PC-3 (cell line): ENCODE measurements at places on chromosomes 7 and 10.
A peak's percentile ranks its signal among the peaks of the same experiment; 100 is the strongest.

GRCh38 chr7:30646154-30646553, 36.1 kb downstream of the CRHR2 start:
- no peak overlapping the region for H3K4me3 ChIP-seq
- H3K27me3 ChIP-seq: no peaks in the 10 kb centered on the region
- no peak overlapping the region for H3K27ac ChIP-seq
- DNase-seq: no peak

DNA sequence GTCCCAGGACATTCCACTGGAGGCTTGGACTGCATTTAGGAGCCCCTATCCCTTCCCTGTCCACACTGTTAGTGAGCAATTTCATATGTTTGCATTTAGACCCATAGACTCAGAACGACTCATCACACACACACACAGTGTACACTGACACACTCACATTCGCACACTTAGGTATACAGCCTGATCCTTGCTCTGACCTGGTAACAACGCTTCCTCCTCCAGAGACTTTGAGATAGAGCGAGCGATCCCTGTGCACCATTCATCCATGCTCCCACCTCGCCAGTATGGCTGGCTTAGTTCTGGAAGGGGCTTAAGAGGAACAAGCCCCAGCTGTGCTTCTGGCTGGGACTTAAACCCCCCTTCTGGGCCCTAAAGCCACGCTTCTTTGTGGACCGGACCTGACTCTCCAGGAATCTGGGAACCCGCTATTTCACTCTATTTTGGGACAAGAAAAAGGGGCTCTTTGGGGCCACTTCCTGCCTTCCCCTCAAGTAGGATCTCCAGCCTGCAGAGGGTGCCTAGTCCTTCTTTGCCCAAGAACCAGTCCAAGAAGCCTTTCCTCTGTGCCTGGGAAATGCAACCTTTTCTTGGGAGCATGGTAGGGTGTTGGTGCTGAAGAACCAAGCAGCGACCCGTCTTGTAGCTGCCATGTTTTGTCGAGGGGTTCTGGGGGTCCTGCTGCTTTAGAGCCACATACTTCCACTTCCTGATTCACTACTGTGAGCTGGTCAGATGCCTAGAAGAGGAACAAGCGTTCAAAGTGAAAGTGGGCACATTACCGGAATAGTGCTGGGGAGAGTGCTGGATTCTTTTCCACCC, 1.1 kb upstream of the HOXA13 start:
- H3K27me3 ChIP-seq: no peaks in the 10 kb centered on the region
- peak overlapping the region; percentile 92 for H3K27ac ChIP-seq
- H3K36me3 ChIP-seq: 0 out of 2 replicates have a peak, but pooled peaks cover 6% of the 10 kb centered on the region
- H3K4me3 ChIP-seq: peak overlapping the region; percentile 75
- peaks cover 30% of the 10 kb centered on the region for H3K4me1 ChIP-seq

GRCh38 chr10:58173391-58173790, 94.3 kb downstream of the IPMK start:
- H3K27me3 ChIP-seq: peaks cover 21% of the 10 kb centered on the region
- H3K4me1 ChIP-seq: no peaks in the 10 kb centered on the region
- H3K36me3 ChIP-seq: no peaks in the 10 kb centered on the region
- no peak overlapping the region for H3K27ac ChIP-seq

DNA sequence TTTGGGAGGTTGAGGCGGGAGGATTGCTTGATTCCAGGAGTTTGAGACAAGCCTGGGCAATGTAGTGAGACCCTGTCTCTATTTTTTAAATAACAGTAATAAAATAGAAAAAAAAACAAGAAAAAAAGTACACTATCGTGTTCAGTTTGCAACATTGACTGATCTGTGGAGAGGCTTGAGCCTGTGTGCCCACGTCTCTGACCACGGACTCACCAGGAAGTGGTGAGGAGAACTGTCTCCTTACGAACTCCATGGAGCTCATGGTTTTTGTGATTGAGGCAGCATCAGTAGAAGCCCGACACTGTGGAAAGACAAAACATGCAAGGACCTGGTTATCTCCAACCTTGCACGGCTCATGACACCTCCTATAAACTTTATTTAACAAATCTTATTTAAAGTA, 23.9 kb upstream of the DNAJB6 start:
- H3K27me3 ChIP-seq: no peaks in the 10 kb centered on the region
- H3K4me1 ChIP-seq: peaks cover 26% of the 10 kb centered on the region
- no peak for DNase-seq
- no peaks in the 10 kb centered on the region for H3K36me3 ChIP-seq
- H3K27ac ChIP-seq: no peak overlapping the region
- no peak overlapping the region for H3K4me3 ChIP-seq

GRCh38 chr7:2855386-2855785, 11.3 kb upstream of the GNA12 start:
- no peaks in the 10 kb centered on the region for H3K36me3 ChIP-seq
- no peaks in the 10 kb centered on the region for H3K4me1 ChIP-seq
- no peak overlapping the region for H3K27ac ChIP-seq
- no peak overlapping the region for H3K4me3 ChIP-seq
- H3K27me3 ChIP-seq: no peaks in the 10 kb centered on the region

GRCh38 chr10:28910956-28911355, 233.6 kb downstream of the BAMBI start:
- H3K27ac ChIP-seq: 0 out of 2 replicates have a peak overlapping the region, but pooled peaks have one; percentile 9
- peak; percentile 51 for DNase-seq
- H3K36me3 ChIP-seq: no peaks in the 10 kb centered on the region
- peaks cover 24% of the 10 kb centered on the region for H3K4me1 ChIP-seq

DNA sequence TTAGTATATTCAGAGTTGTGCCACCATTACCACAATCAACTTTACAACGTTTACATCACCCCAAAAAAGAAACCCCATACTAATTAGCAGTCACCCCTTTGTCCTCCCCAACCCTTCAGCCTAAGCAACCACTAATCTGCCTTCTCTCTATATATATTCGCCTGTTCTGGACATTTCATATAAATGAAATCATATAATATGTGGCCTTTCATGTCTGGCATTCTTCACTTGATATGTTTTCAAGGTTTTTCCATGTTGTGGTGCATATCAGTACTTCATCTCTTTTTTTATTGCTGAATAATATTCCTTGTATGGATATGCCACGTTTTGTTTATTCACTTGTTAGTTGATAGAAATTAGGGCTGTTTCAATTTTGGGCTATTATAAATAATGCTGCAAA, 70.4 kb downstream of the AASS start:
- H3K27me3 ChIP-seq: no peaks in the 10 kb centered on the region
- no peak overlapping the region for H3K27ac ChIP-seq
- H3K4me3 ChIP-seq: no peak overlapping the region
- DNase-seq: no peak
- no peaks in the 10 kb centered on the region for H3K4me1 ChIP-seq
- no peaks in the 10 kb centered on the region for H3K36me3 ChIP-seq

- no peaks in the 10 kb centered on the region for H3K4me1 ChIP-seq
- no peaks in the 10 kb centered on the region for H3K36me3 ChIP-seq
- DNase-seq: no peak
- H3K27ac ChIP-seq: no peak overlapping the region
Observed at GRCh38 chr10:56551037-56551436, 190.0 kb upstream of the ZWINT start.

- no peak overlapping the region for H3K27ac ChIP-seq
- H3K36me3 ChIP-seq: no peaks in the 10 kb centered on the region
- H3K4me1 ChIP-seq: no peaks in the 10 kb centered on the region
- H3K27me3 ChIP-seq: no peaks in the 10 kb centered on the region
- DNase-seq: no peak
Observed at GRCh38 chr7:97959046-97959445, 30.9 kb downstream of the OCM2 start.

DNA sequence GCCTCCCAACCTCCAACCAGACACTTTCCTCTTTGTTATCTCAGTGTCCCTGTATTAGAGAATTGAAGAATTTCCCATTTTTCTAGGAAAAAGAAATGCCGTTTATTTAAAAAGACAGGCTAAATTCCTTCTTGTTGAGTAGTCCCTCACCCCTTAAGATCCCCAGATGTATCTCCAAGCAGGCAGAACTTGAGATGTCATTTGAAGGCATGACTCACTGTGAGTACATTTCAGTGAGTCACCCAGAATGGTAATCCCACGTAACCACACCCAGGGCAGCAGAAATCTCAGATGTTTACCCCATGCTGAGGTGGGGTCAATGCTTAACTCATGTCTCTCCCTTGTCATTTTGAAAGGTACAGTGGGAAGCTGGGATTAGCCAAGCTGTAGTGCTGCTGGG, 4.4 kb downstream of the ZNF655 start:
- no peaks in the 10 kb centered on the region for H3K36me3 ChIP-seq
- no peaks in the 10 kb centered on the region for H3K27me3 ChIP-seq
- peak overlapping the region; percentile 42 for H3K4me3 ChIP-seq

DNA sequence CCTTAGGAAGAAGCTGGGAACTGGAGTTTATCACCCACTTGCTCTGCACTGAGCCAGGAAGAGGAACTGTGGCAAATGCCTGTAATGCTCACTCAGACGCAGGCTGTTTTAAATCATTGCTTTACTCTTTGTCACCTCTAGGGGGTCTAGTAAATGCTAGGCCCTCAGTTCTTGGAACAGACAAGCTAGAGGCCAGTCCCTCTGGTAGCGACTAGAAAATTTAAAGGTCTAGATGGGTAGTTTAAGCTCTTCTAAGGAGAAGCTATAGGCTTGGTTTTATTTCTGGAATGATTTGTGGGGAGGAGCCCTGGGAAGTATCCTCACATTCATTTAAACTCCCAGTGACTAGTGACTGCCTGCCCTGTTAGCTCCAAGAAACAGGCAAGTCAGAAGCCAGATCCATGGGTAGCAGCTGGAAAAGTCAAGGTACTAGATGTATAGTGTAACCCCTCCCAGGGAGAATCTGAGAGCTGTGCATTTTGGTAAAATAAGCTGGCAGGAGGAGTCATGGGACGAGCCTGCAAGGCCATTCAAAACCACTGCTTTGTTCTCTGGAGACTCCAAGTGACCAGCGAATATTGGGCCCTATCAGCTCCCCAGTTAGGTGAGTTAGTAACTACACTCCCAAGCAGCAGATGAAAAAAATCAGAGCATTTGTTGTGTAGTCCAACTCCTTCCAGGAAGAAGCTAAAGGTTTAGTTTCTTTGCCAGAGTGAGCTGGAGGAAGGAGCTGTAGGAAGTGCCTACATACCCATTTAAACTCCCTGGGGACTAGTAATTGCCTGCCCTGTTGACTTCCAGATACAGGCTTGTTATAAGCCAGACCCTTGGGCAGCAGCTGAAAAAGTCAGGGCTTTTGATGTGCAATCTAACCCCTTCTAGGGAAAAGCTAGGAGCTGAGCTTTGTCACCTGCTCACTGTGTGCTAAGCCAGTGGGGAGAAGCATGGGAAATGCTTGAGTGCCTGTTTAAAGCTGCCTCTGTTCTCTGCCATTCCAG, 68.9 kb downstream of the DYNC1I1 start:
- H3K4me1 ChIP-seq: no peaks in the 10 kb centered on the region
- no peak overlapping the region for H3K27ac ChIP-seq
- no peaks in the 10 kb centered on the region for H3K36me3 ChIP-seq

DNA sequence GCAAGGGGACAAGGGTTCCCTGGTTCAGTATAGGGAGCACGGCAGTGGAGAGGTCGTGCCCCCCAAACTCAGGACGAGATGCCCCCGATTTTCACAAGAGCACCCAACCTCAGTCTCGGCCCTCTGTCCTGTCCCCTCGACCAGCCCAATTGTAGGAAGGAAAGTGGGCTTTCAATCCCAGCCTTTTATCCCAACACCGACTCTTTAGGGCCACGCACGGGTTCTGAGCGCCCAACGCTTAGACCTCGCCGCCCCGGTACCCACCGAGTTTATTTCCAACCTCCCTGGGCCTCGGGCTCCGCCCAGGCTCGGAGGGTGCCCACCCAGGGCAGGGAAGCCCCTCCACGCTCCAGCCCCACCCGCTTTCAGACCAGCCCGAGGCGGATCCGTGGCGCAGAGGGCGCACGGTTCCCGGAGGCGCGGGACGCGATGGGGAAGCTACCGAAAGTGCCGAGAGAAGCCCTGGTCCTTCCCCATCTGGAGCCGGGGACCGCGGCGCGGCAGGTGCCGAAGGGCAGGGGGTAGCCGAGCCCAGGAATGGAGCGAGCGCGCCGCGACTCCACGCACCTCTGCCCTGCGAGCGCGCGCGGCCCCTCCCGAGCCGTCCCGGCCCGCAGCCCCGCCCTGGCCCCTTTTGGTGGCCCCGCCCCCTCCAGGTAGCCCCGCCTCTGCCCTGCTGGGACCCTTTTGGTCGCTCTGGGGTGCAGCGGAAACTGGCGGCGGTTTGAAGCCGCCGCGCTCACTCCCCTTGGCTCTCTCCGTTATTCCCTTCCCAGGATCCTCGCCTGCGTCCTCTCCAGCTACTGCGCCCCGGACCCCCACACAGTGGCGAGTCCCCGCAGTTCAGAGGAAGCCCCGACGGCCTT, 20.4 kb downstream of the GRID2IP start:
- no peak overlapping the region for H3K27ac ChIP-seq
- H3K4me3 ChIP-seq: no peak overlapping the region
- H3K27me3 ChIP-seq: peaks cover 4% of the 10 kb centered on the region; the same call in 1 of the 2 replicates
- H3K36me3 ChIP-seq: no peaks in the 10 kb centered on the region
- H3K4me1 ChIP-seq: no peaks in the 10 kb centered on the region
- no peak for DNase-seq

DNA sequence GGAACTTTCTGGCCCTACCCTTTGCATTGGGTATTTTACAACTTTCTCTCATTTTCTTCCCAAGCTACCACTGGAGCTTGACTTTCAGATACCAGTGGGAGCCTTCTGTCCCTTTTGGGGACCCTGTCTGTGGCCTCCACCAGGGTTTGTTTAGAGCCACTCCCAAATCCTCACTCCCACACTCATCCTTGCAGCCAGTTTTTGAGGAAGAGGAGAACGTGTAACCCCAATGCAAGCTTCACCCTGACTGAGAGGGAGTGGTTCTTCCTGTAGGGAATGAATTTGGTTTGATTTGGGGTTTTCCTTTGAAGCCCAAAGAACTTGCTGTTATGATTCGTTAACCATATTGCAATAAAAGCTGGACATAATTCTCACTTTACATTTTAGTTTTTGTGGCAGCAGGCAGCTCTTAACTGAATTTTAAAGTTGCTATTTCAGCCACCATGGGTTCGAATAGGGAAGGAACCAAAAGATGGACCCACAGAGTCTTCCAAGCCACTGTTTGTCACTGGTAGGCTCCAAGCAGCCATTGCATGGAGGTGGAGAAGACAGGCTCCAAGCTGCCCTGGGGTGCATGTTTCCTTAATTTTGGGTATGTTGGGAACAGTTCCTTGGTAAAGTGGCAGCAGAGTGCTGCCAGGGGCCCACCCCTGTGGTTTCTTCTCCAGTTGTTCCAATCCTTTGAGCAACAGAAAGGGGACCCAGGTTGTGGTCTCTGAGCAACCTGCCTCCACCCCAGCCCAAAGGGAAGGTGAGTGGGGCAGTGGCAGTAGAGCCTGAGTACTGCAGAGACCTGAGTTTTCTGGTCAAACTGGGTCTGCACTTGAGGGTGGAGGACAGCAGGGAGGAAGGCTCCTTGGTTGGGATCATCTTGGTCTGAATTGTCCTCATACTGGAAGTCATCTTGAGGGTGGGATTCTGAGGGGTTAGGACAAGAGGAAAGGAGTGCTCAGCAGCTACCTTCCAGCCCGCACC, 5.1 kb downstream of the EVX1 start:
- no peak overlapping the region for H3K27ac ChIP-seq
- peaks cover 11% of the 10 kb centered on the region for H3K27me3 ChIP-seq
- H3K4me1 ChIP-seq: peaks cover 4% of the 10 kb centered on the region; the same call in 1 of the 2 replicates
- H3K36me3 ChIP-seq: no peaks in the 10 kb centered on the region
